ENCODE measurements at places on chromosomes 13 and 19. TPM values are rescaled to one million over a fixed set of nuclear protein-coding genes. Genes with fewer than 3 reads are reported as not detected.

DNA sequence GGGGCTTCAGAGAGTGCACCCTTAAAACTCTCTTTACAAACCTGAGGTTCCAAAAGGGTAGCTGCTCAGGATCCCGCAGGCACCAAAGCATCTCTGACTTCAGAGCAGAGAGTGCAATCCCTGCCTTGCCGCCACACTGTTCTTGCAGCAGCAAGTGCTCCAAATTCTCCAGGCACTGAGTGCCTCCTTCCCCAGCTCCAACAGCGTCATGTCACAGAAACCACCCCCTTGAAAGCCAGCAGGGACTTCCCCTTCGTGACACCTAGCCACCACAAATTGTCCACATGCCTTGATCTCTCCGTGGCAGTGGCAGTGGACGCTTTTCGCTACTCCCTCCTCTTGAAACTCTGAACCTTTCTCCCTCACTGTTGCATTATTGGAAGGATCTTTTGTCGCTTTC lies 39.9 kb downstream of the MBNL2 start:
- no peak for DNase-seq

DNA sequence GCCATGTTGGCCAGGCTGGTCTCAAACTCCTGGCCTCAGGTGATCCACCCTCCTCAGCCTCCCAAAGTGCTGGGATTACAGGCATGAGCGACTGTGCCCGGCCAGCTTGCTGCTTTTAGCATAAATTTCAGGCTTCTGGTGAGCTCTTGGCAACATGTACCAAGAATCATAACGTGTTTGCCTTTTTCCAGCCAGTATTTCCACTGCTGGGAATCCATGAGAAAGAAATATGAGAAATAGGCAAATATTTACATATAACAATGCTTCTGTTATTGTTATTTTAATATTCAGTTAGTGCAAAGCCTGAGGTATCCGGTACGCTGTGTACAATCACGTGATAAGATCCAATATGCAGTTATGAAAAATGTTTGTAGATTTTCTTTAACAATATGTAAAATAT lies 29.2 kb upstream of the CERS4 start:
- no peak for DNase-seq

DNA sequence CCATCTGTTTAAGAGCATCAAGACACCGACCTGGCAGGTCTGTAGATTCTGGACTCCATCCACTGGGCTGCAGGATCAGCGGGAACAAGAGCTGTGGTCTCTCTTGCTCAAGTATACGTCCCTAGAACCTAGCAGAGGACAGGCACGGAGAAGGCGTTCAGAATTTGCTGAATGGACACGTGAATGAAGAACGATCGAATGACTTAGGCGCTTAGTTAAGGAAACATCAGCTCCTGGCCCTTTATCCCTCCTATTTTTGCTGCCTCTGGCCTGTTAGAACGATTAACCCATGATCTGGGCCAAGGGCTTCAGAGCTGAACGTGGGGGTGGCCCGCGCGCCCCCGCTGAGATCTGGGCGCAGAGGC lies 953 bp downstream of the DZIP1 start:
- DNase-seq = no peak

DNA sequence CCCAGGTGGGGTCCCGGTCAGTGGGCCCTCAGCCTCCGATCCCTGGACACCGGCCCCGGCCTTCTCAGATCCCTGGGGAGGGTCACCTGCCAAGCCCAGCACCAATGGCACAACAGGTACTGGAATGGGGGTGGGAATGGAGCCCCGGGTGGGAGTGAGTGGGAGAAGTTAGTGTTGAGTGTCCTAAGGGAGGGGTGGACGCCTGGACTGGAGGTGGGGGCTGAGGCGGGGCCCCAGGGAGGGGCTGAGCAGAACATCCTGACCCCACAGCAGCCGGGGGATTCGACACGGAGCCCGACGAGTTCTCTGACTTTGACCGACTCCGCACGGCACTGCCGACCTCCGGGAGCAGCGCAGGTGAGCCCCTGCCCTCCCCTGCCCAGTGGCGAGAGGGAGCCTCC lies 17.7 kb downstream of the EPN1 start:
- no peak for DNase-seq

GRCh38 chr13:50133358-50133953 lies 118.2 kb downstream of the KCNRG start:
- no peak for DNase-seq

- no peak for DNase-seq
Observed at GRCh38 chr19:13118424-13119193, 545 bp downstream of the NACC1 start.

DNA sequence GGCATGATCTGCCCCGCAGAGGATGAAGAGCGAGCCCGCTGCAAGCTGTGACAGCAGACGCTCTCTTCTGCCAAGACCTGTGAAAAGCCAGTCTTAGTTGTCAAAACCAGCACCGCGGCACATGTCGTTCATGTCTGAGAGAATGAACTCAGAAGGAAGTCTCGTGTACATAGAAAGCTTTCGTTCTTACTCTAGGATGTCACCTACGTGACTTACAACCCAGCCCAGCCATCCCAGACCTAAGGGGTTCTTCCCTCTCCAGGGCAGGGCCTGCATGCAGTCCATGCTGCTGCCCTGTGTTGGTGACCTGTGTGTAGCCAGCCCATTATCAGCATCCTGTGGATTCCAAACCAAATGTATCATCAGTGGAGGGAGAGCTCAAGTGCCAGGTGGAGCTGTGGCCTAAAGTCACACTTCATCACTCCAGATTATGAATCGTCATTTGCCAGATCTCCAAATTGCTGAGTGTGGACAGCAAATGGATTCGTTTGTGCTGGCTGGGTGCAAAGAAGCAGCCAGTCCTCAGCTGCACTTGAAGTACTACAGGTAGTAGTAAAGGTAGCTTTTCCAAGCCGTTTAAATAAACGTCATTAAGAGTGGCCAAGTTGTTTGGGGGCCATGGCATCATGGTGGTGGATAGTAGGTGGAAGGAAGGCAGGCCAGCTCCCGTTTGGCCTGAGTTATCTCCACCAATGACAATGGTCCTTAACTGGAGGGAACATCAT lies 73.9 kb upstream of the GPR183 start:
- no peak for DNase-seq

- no peak for DNase-seq
Observed at GRCh38 chr13:59744747-59745391, 418.9 kb downstream of the DIAPH3 start.

DKKL1 gene
- total RNA-seq = not detected

PRRG2 gene
- total RNA-seq = not detected

Data from NCI-H460 (cell line).